GM23248 (cell line): ENCODE measurements at places on chromosomes 5 and 9.
A peak's percentile ranks its signal among the peaks of the same experiment; 100 is the strongest.

DNA sequence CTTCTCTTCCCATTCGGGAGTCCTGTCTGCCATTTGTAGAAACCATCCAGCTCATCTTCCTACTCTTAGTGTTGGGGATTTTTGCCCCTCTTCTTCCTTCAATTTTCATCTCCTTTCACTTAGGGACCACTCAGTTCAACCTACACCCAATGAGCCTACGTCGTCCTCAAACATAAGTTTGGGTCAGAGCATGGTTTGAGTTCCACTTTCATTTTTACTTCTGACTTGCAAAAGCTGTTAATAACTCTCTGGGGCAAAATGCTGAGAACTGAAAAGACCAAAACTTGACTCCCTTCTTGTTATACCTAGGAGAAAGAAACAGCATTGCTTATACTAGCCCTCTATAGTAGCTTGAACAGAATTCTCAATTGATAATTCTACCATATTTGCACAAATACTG lies 381.5 kb upstream of the MPDZ start:
- DNase-seq, result no peak

- no peak for DNase-seq
Measured at GRCh38 chr9:132919614-132920268, 24.7 kb downstream of the TSC1 start.

DNA sequence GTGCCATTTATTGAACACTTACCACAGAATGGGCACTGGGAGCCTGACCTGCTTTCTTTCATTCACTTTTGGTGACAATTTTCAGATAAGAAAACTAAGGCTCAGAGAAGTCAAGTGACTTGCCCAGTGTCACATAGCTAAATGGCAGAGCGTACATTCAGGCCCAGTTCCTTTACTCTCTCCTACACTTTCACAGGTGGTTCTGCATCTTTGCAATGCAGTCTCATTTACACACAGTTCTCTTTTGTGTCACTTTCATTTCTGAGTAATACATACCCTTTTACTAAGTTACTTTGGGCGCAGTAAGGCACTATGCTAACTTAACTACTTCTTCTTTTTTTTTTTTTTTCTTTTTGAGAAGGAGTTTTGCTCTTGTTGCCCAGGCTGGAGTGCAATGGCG lies 8.3 kb downstream of the NFIL3 start:
- DNase-seq, result no peak

DNA sequence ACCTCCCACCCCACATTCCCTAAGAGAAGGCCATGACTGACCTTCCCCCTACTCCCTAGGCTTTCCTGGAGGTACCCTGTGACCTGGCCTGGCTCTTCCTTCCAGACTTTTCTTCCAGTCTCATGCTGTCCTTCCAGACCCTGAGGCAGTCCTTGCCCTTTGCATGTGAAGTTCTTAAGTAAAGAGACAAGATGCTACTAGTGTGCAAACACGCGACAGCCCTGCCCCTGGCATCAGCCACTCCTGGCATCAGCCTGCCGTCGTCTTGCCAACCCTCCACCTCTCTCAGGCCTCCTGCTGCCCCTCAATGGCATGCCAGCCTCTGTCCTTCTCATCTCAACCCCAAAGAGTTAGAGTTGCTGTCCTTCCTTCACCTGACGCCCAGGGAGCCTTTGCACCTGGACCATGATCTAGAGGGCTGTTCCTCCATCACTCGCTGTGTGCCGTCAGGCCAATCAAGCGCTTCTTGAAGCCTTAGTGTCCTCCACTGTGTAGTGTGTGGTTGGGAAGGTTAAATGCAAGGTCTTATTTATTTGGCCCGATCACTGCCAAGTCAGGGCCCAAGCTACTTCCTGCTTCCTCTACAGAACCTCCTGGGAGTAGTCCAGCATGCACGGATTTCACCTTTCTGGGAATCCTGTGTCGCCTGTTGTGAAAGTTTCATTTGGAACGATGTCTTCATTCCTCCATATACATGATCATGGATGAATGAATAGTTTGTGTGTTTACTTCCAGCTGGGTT lies 61.9 kb downstream of the WWC1 start:
- DNase-seq, result no peak

DNA sequence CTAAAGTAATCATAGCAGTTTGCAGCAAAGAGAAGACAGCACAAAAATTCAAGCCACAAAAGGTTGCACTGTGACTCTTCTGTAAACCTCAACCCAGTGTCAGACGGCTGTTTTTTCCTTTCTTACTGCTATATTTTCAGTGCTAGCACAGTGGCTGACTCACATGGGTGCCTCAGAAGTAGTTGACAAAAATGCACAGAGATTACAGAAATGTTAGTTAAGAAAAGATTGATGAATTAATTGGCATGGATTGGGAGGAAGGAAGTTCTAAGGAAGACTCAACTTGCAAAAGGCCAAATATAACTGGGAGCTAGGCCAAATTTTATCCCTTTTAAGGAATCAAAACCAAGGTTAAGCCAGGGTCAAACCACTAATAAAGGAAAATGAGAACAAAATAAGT lies 43.7 kb upstream of the ITGA1 start:
- DNase-seq, result peak; percentile 78

DNA sequence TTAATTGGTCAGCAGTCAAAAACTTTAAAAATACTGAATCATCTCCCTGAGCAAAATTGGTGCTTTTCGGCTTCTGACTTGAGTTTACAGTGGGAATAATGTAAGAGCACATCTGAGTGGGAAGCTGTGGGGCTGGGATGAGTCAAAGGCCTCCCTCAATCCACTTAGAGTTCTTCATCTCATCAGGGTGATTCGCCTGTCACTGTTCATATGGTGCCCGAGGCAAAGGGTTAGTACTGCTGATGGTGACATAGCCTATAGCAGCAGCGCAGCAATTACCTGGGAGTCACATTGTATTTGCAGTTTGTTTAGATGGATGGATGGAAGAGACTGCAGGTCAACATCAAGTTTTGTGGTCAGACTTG lies 113.8 kb upstream of the ZNF608 start:
- peak; percentile 58 for DNase-seq

DNA sequence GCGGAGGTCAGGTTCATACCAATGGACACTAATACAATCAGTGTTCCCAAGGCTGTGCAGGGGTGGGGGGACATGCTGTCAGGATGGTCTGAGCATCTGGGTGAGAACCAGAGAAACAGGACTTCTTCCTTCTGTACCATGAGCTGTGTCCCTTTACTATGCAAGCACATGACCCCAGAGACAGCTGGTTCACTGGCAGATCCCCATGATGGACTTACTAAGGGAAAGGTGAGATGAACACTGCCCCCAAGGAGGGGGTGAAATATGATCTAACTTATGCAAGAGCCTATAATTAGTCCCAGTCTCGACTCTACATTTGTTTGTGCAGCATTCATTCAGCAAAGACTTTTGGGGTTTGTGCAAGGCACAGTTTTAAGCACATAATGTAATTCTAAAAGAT lies 91.4 kb downstream of the LIFR start:
- DNase-seq, result peak; percentile 32
